Hematopoietic multipotent progenitor cell treated with erythropoietin and hydrocortisone succinate and interleukin-3 and kit ligand, for 15 days (in vitro differentiated cells): ENCODE measurements at places on chromosomes 5 and 9.

DNA sequence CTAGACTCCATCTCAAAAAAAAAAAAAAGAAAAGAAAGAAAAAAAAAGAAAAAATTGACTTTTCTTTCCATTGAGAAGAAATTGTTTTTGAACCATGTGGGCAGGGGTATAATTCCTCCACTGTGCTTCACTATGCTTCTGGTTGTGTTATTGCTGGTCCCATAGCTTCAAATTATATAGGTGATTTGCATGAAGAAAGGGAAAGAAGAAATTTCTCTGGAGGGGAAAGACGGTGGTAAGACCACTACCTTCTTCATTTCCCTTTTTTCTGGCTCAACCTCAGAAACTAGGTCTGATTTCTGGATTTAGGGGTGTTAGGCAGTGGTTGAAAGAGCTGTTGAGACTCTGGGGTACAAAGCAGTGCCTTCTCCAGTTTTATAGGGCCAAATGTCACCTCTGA, 29.3 kb upstream of the HSPB3 start:
- DNase-seq: no peak

DNA sequence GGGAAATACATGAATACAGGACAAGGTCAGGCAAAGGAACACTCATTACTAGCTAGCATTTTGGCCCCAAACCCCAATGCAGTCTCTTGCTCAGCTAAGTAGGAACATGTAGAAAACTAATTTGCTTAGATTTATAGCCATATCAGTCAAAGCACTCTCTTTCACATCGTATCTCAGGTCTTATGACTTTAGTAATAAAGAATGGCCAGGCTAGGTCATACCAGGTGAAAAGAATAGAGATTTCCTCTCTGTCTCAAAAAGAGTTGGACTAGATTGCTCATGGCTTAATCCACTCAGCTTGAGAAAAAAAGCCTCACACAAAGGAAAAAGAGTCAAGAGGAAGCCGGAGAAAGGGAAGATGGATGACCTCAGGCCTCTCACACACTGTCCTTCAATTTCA, 772.7 kb upstream of the SEMA6A start:
- DNase-seq: no peak

DNA sequence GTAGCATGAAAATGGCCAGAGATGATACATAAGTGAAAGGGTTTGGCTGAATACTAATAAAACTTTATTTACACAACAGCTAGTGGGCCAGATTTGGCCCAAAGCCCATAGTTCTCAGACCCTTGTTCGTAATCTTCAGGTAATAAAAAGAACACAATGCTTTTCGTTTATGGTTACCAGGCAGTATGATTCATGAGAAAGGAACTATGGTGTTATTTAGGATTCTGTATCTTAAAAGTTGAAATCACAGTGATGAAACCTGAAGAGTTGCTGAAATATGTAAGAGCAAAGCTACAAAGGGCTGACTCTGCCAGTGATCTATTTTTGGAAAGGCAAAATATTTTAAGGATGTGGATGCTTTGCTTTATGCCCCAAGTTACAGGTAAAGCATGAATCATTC, 192.7 kb downstream of the SMC2 start:
- DNase-seq: no peak

DNA sequence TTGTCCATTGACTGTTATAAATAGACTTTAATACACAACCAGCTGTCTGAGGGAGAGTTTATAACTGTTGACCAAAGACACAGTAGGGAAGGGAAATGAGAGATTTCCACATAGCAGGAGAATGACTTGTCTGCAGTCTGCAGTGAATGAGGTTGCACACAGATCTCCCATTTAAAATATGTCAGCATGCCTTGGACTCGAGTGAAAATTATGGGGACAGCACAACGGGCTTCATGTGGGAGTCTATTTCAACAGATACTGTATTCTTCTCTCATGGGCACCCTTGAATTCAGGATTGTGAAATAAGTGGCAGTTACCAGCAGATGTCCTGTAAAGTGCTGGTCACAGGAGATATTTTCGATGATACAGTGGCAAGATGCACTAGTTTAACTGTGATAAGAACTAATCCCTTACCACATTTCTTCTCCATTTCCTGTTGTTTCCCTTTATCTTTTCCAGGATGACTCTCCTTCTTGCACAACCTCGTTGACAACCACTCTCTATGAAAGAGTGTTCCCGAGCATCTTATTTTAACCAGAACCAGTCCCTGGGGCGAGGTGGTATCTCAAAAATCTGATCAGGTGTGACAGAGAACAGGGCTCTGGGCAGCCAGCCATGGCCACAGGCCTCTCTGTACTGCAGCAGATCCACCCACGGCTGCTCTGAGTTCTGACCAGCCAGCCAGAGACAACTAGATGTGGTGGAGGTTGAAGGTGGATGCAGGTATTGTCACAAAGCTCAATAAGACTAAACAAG, 51.5 kb upstream of the MAP3K1 start:
- DNase-seq: no peak

DNA sequence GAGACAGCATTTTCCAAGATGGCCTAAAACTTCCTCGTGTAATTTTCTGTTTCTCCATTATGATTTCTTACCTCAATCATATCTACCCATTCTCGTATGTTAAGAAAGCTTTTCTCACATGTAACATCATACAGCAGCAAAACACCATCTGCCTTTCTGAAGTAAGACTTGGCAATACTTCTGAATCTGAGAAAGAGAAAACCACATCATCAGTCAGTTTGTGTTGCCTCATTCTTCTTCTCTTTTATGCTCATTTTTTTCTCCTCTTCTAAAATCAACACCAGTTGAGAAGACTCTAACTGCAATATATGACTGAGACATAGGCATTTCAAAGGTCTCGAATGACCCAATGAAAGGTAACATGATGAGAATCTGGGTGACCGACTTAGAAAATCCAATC, 66.0 kb downstream of the RASEF start:
- no peak for DNase-seq

DNA sequence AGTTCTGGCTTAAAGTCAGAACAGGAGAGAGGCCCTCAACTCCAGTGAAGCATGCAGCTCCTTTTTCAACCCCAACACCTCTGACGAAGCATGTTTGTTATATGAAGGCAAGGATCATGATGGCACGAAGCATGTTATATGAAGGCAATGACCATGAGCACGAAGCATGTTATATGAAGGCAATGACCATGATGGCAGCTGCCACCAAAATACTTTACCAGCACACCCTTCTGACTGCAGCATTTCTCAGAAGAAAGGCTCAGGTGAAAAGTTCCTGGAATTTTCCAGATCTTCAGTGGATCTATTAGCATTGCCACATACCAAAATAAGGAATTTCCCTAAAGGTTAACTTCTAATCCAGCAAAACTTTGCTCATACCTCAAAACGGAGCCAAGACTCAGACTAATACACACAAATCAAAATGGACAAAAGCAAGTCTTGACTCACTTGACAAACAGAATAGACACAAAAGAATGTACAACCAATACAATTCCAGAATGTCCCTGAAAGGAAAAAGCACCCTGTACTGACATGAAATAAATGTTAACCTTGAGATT, 217.4 kb downstream of the FANCC start:
- no peak for DNase-seq

GRCh38 chr9:118729981-118730380, 639.3 kb downstream of the BRINP1 start:
- DNase-seq: no peak

- no peak for DNase-seq
These were observed 11.1 kb downstream of the SMU1 start for GRCh38 chr9:33065157-33066076.

GRCh38 chr5:53116597-53116996, 7.0 kb upstream of the MOCS2 start:
- DNase-seq: no peak

- DNase-seq: no peak
These were observed 135.4 kb upstream of the TAS2R1 start for GRCh38 chr5:9765419-9766140.

GRCh38 chr5:65334077-65334476, 147.6 kb downstream of the ADAMTS6 start:
- no peak for DNase-seq

- no peak for DNase-seq
These were observed 250.5 kb upstream of the TUT7 start for GRCh38 chr9:86604741-86605140.

DNA sequence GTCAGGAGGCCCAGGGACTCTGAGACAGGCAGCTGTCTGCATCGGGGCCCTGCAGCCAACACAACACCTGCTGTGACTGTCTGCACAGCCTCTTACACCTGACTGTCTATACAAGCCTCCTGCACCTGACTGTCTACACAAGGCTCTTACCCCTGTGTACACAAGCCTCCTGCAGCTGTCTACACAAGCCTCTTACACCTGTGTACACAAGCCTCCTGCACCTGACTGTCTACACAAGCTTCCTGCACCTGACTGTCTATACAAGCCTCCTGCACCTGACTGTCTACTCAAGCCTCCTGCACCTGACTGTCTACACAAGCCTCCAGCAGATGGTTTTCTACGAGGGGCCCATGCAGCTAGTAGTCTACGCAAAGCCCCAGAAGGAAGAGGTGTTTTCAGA, 18.6 kb downstream of the IRX2 start:
- no peak for DNase-seq

DNA sequence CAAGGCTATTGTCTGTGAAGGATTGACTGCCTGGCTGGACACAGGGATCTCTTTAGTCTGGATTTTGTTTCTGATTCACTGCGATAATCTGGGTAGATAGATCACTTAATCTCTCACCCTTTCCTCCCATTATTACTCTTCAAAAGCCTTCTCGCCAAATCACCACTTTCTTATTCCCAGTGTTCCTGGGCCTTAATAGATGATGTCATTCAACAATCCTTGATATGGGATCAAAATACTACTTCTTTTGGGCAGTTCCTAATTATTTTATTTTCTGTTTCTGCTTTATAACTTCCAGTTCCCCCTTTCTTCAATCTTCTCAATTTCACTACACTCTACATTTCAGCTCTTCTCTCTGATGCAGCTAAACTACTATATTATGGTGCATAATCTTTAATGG, 6.8 kb upstream of the CRHBP start:
- DNase-seq: no peak

DNA sequence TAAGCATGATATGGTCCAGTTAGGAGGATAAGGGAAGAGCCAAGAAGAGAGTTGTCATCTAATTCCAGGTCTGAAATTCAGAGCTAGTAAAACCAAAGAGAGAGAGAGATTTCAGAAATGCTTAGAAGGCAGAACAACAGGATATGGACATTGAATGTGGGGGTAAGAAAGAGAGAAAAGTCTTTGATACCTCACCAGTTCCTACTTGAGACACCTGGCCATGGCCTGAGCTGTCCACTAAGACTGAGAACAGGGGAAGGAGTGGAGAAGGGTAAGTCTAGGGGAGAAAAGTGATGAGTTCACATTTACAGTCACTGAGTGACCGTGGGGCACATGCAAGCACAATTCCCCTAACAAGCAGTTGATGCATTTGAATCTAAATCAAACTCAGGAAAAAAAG, 35.5 kb downstream of the TIMD4 start:
- DNase-seq: no peak

DNA sequence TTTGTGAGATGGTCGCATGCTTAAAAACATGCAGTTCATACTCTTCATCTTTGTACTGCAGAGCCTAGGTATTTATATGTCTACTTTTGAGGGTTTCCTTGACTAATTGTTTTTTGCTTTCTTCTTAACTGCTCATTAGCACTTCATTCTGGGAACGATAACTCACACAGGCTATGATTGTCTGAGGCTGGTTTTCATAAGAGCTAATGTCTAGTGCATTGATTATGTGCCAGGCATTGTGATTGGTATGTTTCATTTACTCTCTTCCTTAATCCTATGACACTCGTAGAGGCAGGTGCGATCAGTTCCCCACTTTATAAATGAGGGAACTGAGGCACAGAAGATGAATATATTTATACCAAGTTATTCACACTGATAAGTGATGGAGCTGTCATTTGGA, 93.6 kb downstream of the INSYN2B start:
- no peak for DNase-seq

DNA sequence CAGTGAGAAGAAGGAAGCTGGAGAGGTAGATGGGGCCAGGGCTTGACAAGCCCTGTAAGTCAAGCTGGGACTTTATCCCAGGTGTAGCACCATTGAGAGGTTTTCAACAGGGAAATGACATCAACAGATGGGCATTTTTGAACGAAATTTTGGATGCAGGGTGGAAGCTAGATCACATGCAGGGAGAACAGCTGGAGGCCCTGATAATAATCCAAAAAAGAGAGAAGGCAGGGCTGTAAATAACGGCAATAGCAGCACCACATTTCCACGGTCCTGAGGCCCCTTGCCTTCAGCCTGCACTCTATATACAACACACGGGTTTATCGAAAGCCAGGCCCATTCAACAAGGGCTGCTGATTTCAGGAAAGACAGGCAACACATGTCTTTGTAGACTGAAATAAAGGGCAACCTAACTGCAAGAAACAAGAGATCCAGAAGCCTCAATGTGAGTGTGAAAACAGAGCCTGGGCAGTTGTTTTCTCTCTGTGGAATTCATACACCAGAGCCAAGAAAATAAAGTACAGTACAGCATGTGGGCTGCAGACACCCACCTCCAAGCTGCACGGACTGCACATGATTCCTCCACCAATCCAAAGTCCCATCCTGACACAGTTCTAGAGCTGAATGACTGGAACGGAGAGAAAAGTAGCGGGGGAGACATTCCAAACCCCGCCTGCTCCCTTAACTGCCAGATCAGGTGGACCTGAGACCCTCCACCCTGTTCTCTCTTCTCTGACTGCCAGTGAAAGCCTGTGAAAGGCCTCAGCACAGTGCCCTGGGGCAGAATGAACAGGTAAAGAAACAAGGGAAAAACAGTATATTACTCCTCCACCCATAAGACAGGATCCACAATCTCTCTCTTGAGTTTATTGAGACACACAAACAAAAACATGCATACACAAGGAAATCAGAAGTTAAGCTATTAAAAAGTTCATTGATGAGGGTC, 36.3 kb downstream of the KLHL3 start:
- DNase-seq: no peak

GRCh38 chr5:72487177-72487576, 20.0 kb downstream of the ZNF366 start:
- DNase-seq: no peak

GRCh38 chr5:154849791-154850201, 607 bp downstream of the FAXDC2 start:
- DNase-seq: no peak

DNA sequence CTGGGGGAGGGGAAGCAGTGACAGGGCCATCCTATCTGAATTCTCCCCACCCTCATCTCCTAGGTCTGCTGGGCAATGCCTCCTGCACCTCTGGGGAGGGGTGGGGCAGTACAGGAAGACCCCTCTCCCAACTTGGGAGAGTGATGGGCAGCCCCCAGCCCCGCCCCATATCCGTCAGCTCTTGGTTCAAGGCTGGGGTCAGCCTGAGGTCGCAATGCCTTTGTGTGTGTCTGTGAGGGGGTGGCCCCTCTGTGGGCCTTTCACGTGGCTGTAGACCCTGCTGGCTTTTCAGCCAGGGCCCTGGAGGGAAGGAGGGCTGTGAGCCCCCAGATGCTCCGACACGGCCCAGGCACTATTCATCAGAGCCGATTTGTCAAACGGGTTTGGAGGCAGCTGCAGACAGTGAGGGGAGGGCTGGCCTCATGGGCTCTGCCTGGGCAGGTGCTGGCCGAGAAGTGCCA, 49.5 kb upstream of the RNU6ATAC start:
- no peak for DNase-seq

- DNase-seq: no peak
These were observed 5.2 kb downstream of the SH2D3C start for GRCh38 chr9:127773272-127773671.
